Sigmoid colon (tissue), 7 donors: ENCODE measurements at places on chromosomes 2 and 18.

GRCh38 chr2:144780983-144781382 is 261.1 kb upstream of the ZEB2 start:
- DNase-seq, result no peak

DNA sequence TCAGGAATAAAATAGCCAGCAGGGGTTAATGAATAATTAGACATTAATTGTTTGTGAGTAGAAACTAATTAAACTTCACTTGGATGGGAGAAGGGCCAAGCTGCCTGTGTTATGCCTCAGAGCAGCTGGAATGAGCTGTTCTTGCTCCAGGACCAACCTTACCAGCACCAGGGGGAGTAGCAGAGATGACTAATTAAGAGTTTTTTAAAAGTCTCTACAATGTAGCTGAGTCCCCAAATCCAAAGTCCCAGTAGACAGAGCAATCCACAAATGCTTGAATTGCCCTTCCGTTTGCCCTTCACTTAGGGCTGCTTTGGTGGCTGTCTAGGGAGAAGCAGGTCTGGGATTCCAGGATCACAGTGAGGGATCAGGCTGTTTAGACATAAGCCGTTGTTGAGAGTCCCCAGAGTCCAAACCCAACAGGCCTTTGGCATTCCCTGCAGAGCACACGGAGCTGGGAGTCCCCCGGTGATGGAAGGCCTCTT is 59.4 kb downstream of the RHOB start:
- peak; percentile 43 for DNase-seq

DNA sequence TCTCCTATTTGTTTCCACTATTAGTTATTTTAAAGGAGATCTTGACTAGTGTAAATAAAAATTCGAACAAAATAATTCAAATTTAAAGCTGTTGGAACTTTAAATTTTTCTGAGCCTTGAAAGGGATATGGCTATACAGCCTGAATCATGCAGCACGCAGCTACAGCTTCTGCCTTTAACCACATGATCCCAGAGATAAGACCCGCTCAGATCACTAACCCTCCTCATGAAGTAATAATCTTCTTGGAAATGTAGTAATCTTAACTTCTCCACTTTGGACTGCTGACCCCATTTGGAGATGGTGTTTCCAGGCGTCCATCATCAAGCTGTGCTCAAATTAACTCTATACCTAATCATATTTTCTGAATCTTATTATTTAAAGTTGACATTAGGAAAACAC is 336.6 kb downstream of the DSC3 start:
- DNase-seq, result no peak

DNA sequence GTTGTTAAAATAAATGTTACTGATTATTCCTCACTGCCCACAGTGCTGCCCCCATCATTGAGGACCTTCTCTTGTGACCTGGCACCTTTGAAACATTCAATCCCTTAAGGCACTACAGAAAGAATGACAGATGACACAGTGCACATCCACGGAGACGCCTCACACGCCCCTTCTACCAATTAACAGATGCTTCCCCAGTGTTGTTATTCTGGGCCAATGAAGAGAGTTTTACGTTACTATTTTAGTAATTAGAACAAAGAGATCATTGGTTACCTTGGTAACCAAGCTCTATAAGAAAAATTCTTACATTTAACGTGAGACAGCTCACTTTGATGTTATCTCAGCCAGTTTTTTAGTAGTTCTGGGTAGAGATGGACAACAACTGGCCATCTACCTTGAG is 152.0 kb downstream of the ZNF236 start:
- DNase-seq, result no peak

GRCh38 chr2:69214898-69215297 is 172.1 kb downstream of the GFPT1 start:
- DNase-seq, result no peak

GRCh38 chr2:64646007-64646880 is 7.5 kb downstream of the SERTAD2 start:
- DNase-seq, result peak; percentile 89

- no peak for DNase-seq
These were observed 14.4 kb downstream of the INHBB start for GRCh38 chr2:120360307-120360855.

DNA sequence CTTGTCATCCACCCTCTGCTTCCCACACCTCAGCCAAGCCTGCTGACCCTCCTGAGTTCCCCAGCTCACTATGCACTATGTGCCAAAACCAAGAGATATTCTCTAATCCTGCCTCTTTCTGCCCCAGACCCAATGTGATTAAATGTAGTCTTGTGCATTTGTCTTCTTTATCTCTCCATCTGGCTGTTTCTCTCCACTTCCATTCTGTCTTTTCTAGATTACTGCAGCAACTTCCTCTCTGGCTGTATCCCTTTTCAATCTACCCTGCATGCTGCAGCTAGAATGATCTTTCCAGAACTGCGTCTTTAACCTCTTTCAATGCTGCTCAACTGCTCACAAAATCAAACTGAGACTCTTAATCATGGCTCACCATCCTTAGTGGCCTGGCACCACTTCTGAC is 164.1 kb downstream of the GALNT14 start:
- DNase-seq, result no peak

- DNase-seq, result no peak
These were observed 536 bp downstream of the ELP2 start for GRCh38 chr18:36130039-36130831.

DNA sequence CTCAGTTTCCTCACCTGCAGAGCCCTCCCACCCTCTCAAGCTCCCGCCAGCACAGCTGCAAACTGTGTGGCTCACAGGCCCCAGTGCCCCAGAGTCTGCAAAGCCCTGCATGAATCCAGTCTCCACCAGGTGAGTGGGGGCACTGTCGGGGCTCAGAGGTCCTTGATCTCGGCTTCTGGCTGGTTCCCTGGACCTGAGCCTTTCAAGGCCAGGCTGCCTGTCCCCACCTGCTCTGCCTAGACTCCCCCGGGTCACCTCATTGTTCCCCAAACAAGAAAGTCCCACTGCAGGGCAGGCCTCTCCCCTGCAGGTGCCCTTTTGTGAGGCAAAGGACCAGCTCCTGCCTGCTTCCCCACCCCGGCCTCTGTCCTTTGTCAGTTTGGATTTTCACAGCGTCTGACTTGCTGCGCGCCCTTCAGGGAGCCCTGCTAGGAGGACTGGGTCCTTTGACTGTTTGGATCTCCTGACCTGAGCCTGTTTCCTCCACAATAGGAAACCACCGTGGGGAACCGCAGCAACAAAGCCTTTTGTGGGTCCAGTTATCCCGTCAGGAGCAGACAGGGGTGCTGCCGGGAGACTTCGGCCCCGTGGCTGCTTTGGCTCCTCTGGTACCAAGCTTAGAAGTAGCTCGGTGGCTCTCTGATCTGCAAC is 200.5 kb upstream of the HDAC4 start:
- DNase-seq, result peak; percentile 52

- DNase-seq, result no peak
These were observed 4.3 kb downstream of the AAMP start for GRCh38 chr2:218265626-218266025.
